ENCODE measurements at places on chromosomes 5 and 9.

DNA sequence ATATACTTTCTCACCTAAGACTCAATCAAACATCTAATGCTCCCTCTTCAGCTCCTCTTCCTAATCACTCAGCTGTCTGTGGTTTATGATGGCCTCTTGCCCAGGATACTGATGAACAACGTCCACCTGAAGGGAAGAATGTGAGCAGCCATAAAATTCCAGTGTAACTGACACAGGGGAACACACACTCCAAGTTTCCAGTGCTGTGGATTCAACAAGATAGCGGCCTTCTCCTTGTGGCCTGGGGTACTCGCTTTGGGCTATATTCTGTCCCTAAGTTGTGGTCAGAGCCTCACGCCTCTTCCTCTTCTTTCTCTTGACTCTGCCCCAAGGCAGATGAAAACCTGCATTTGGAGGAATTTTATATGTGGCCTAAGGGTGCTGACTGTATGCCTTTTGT is 11.7 kb downstream of the B4GALT1 start:
- DNase-seq = no peak

DNA sequence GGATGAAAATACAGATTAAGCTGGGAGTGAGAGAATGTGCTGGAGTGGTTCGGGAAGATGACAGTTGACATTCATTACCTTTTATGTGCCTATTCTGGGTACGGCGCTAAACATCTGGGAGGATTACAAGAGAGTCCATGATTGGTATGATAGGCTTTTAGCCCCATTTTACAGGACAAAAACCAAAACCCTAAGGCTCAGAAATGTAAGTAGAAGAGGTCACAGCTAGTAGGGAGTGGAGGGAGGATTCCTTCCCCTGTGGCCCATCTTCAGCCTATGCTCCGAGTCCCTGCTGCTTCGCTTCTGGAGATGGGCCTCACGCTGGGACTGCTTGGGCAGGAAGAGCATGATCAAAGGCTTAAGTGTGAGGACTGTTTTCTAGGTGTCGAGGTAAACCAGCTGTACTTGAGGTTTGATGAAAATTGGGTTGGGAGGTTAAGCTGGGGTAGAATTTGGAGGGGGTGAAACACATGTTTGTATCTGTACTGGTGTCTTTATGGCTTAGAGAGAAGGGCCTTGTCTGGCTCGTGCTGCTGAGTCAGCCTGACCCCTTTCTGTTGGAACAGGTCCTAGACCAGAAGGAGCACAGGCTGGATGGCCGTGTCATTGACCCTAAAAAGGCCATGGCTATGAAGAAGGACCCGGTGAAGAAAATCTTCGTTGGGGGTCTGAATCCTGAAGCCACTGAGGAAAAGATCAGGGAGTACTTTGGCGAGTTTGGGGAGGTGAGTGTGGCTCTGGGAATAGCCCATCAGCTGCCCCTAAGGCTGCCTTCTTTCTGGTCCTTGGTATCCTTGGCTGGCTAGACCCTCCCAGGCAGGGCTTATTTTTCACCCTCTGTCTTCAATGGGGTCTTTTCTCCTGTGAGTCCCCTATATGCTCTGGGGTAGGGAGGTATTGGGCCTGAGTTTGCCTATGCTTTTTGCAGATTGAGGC is 2.1 kb downstream of the HNRNPAB start:
- peak; percentile 49 for DNase-seq

DNA sequence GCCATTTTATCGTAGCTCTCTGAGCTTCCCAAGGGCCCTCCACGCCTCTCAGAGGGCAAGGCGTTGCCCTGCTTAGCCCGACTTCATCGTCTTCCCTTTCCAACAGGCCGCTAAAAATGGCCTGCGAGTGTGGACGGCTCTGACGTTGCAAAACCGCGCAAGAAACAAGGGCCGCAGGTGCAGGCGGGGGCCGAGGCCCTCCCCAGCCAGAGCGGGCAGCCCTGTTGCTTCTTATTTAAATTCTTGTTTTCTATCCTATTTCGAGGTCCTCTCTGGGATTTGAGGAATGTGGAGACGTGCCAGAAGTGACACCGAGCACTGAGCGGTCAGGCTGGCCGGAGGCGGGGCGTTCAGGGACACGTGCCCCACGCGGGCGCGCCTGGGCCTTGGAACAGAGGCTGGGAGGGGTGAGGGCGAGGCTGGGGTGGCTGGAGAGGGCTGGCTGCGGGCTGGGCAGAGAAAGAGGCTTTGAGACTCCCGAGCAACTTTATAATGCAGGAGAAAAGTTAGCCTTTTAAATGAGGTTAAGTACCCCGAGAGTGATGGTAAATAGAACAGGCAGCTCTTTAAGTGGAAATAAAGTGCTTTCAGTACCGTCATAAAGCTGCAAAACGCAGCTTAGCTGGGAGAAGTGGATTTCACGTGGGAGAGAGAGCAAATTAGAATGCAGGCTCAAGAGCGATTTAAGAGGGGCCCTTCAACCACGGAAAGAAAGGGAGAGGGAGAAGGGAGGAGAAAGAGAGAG is 243.6 kb downstream of the AUH start:
- no peak for DNase-seq

DNA sequence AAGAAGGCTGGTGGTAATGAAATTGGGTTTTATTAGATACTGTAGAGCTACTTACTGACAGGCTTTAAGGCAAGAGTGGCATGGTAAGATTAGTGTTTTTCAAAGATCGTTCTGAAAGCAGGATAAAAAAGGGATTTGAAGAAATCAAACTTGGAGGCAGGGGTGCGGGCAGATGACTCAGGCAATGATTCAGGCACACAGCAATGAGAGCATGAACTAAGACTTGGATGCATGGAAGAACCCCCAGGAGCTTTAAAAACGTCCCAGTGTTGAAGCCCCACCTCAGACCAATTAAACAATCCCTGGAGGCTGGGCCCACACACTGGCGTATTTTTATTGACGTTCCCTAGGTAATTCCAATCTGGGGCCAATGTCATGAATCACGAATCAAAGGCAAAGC is 102.5 kb downstream of the SREK1 start:
- DNase-seq = no peak

DNA sequence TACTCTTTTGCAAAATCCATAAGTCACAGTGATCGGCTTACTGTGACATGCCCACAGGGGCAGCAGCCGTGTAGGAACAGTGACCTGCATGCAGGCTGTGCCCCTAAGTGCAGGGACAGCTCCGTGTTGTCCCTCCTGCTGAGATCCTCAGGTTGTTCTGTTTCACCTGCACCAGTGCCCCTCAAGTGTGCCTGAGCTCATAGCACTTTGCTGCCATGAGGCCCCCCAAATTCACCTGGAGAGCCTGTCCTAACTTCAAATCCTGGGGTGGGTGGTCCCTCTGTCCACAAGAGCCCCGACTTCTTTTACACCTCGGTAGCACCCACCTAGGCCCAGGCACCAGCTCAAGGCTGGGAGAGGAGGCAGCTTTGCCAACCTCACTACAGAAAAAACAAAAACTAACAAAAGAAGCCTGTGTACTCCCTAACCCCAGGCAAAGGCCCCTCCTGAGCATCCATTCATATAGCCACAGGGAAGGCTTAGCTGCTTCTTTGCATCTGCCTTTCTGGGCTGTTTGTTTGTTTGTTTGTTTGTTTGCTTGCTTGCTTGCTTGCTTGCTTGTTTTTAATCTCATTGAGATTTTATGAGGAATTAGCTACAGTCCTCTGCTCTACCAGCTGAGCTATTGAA is 214.5 kb downstream of the AUH start:
- DNase-seq = no peak

DNA sequence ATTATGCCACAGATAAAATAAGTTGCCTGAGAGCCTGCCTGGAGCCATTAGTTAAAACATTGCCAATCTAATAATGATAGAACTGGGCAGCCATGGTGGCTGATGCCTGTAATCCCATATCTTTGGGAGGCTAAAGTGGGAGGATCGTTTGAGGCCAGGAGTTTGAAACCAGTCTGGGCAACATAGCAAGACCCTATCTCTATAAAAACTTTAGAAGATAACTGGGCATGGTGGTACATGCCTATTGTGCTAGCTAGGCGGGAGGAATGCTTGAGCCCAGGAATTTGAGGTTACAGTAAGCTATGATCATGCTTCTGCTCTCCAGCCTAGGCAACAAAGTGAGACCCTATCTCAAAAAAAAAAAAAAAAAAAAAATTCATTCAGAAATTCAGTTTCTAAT is 52.6 kb downstream of the RAI14 start:
- DNase-seq = no peak

GRCh38 chr5:178388386-178389025 is 155.9 kb upstream of the PHYKPL start:
- peak; percentile 49 for DNase-seq

DNA sequence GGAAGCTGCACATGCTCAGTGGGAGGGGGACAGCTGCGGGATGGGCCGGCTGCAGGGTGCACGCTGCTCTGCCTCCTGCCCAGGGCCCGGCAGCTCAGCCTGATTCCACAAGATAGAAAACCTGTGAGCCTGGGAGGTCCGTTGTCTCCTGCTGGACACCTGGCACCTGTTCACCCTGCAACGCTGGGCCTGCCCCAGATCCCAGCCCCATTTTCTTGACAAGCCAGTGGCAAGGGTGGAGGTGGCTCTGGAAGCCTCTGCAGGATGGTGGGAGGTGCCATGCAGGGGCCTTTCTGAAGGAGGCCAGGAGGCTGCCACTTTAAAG is 68.1 kb upstream of the RNF130 start:
- DNase-seq = no peak

Measured in CD4-positive, alpha-beta T cell (primary cell).